T-helper 1 cell treated with Interleukin-12 subunit alpha and Interleukin-12 subunit beta and Interleukin-4 antibody, amounts not matched to agents 30 ng/mL and 1 ng/mL, for 36 hours (primary cell): ENCODE measurements at places on chromosomes 5 and 9. TPM values are rescaled to one million over a fixed set of nuclear protein-coding genes. Genes with fewer than 3 reads are reported as not detected.

The FUT7 gene
- total RNA-seq: 1.7 and 1.9 TPM in 2 replicates

The QRFP gene
- total RNA-seq: not detected in 2 replicates

The PCDHB6 gene
- not detected in 2 replicates for total RNA-seq

The CXCL14 gene
- total RNA-seq: not detected in 2 replicates

The C5orf52 gene
- total RNA-seq: 0.32 TPM in 1 of 2 replicates, not detected in the other

The TSSK1B gene
- total RNA-seq: not detected in 2 replicates
